Thyroid gland (tissue), 4 donors: ENCODE measurements at places on chromosomes 3 and 15.

- no peak for DNase-seq
Observed at GRCh38 chr3:14082108-14082657, 42.5 kb downstream of the CHCHD4 start.

DNA sequence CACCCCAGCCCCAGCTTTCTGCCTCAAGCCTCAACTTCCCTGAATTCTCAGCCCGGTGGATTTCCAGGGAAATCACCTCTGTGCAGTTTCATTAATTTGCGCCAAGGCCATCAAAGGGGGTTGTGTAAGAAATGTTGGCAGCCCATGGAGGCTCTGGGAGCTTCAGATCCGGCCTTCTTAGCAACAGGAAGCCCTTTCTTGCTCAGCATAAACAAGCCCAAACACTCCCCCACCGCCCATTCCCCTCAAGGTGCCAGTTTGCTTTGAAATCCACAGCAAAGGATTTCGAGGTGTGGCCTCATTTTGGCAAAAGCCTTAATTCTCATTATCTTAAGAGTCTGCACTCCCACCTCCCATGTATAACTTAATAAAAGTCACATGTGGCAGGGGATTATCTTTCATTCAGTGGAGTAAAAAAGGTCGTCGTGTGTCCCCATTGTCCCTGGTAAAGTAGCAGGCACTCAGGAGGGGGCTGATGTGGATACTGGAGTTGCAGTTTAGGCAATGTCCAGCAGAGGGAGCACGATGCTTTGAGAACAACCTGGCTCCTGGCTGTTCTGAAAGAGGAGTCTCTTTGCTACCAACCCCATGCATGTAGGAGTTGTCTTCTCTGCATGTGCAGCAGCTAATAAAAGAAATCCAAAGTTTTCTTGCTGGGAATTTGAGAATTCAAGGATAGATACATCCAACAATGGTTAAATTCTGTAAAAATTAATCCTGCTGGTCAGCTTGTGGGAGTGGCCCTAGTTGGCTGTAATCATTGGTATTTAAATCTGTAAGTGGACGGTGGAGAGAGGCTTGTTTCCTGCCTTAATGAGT lies 39.5 kb downstream of the EBLN2 start:
- DNase-seq = peak; percentile 79

DNA sequence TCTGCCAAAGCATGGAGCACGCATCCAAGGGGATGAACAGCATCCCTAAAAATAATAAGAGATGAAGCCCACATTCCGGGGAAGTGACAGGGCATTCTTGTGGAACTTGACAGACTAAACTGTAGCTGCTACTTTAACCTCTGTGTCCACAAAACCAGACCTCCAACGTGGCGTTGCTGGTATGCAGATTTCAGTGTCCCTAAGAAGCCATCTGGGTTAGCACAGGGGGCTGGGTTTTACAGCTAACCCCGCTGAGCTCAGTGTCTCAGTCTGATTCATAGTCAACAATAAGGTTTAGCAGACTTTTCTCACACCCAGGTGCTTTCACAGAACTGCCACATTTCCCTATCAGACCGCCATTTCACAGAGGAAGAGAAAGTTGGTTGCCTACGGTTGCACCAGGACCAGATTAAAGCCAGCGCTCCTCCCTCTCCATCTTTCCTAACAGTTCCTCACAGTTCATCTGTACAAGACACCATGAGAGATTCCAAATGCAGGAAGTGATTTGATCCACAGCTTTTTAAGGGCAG lies 61.6 kb upstream of the CTDSPL start:
- no peak for DNase-seq

GRCh38 chr15:84961707-84962106 lies 19.9 kb upstream of the PDE8A start:
- DNase-seq = no peak

DNA sequence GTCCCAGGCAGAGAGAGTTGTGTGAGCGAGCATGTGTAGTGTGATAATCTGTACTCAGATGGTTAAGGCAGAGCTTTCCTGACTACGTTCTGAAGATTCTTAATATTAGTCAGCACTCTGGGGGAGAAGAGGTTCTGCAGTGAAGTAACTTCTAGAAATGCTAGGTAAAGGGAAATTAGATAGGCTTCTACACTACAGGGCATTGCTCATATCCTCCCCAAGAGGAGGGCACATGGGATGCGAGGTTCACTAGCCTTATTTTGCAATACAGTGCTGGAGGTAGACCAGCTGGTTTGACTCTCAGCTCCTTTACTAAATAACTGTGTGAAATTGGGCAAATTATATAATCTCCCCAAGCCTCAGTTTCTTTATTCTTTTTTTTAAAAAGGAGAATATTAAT lies 300.3 kb upstream of the PDZRN3 start:
- DNase-seq = no peak
